ENCODE measurements at places on chromosomes 5 and 9.

- no peak for DNase-seq
Observed at GRCh38 chr9:137621131-137621757, 2.4 kb downstream of the EHMT1 start.

GRCh38 chr5:163807781-163808180 lies 302.4 kb downstream of the MAT2B start:
- no peak for DNase-seq

DNA sequence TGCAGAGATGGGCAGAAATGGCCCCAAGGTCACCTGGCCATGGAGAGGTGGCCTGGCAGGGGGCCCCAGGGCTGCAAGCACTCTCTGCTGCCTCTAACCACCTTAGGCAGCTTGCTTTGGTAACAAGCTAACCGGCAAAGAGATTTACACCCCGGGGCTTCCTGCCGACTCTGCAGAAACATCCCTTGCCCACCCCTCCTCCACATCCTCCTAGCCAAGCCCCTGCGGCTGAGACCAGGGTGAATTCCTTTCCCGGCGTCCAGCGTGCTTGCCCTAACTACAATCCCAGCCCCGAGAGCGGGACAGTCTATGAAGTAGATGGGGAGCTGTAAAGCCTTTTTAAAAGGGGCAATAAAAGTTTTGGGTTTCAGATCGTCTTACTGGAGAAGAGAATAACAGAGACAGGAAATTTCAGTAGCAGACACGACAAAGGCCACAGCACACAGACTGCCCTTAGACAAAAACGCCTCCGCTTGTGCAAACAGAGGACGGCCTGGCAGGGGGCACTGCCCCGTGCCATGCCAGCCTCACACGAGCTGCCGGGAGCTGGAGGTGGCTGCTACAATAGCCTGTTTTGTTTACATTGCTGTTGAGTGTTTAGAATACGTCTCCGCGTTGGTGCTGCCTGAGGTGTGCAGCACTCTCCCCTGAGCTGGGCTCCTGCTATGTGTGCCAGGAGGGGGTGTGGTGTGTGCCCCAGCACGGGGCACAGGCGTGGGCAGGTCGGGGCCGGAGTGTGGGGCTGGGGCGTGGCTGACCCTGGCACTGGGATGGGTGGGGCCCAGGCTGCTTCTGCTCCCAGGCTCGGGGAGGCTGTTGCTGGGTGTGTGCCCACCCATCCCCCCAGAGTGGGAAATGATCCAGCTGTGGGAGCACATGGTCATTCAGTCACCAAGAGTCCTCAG lies 15.3 kb downstream of the MYMK start:
- no peak for DNase-seq

- DNase-seq: no peak
Observed at GRCh38 chr5:179534431-179534830, 15.9 kb upstream of the RUFY1 start.

DNA sequence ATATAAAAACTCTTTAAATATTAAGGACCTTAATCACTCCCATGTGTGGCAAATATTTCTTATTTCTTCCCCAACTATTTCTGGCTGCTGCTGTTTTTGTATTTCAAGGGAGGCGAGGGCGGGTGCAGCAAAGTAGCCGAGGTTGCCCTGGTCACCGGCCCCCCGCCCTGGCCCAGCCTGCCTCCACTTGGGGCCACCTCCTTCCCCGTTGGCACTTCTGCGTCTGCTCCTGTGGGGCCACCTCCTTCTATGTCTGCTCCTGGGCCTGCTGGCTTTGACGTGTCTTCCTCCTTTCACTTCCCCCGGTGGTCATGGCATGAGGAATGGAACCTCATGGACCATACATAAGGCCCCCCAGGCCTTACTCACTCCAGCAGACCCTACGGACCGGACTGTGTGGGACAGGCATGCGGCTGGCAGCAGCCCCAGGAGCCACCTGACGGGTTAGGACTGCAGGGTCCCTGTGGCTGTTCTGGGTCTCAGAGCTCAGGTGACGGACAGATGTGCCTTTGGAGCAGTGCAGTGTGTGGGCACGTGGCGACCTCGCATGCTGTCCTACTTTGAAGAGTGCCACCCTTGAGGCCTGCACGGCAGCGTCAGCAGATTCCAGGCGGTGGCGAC lies 5.8 kb upstream of the ENTPD8 start:
- no peak for DNase-seq

Measured in activated naive CD4-positive, alpha-beta T cell (primary cell).